ENCODE measurements at places on chromosomes 5 and 9. TPM values are rescaled to one million over a fixed set of nuclear protein-coding genes. Genes with fewer than 3 reads are reported as not detected.

The MYMK gene
- total RNA-seq, result not detected

The FOXD4L5 gene
- total RNA-seq, result not detected

The KIF12 gene
- total RNA-seq, result 2.0 TPM

The CORO2A gene
- 0.71 TPM for total RNA-seq

The FBXO4 gene
- 5.5 TPM for total RNA-seq

The MEGF10 gene
- total RNA-seq, result not detected

The CARTPT gene
- not detected for total RNA-seq

The SOX30 gene
- total RNA-seq, result 0.07 TPM

The CCL21 gene
- not detected for total RNA-seq

The CAMK2A gene
- 0.87 TPM for total RNA-seq

The LOX gene
- 1.6 TPM for total RNA-seq

The LRRC19 gene
- total RNA-seq, result not detected

The SPINK13 gene
- not detected for total RNA-seq

The ST6GALNAC4 gene
- 19.9 TPM for total RNA-seq

The CDKN2B-AS1 gene
- not detected for total RNA-seq

The CCL27 gene
- total RNA-seq, result not detected

The CNTNAP3 gene
- total RNA-seq, result 9.6 TPM

Measured in A549 treated with CpdA at 1 μM for 4 hours (cell line).